Heart right ventricle (tissue), 16 donors: ENCODE measurements at places on chromosomes 5 and 9. TPM values are rescaled to one million over a fixed set of nuclear protein-coding genes. Genes with fewer than 3 reads are reported as not detected.
A peak's percentile ranks its signal among the peaks of the same experiment; 100 is the strongest.

DNA sequence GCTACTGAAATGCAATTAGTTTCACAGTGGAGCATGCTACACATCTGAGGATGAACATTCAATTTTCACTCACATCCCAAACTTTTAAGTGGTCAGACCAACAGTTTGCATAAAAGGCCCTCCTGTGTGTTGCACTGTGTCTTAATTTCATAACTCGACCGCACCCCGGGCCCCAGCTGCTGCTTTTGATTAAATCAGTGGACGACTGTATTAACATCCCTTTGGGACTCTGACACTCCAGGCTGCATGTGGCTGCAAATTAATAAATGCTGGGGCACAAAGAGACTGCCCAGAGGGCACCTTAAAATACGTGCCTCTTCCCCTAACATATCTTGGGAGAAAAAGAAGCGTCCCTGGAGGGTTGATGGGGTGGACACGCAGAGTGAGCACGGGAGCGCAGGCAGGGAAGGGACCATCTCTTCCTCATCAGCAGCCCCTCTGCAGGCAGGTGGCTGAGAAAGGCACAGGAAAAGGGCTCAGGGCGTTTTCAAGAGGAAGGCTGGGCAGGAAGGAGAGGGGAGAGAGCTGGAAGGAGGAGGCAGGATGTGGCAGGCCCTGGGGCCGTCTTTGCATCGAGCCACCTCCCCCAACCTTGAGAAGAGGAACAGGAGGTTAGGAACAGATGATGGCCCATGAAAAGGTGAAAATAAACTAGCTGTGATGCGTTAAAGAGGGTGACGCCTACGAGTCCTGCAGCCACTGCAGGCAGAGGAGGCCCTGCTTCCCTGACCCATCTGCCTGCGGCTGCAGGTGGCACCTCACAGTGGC lies 18.6 kb downstream of the MED10 start:
- DNase-seq, result no peak

DNA sequence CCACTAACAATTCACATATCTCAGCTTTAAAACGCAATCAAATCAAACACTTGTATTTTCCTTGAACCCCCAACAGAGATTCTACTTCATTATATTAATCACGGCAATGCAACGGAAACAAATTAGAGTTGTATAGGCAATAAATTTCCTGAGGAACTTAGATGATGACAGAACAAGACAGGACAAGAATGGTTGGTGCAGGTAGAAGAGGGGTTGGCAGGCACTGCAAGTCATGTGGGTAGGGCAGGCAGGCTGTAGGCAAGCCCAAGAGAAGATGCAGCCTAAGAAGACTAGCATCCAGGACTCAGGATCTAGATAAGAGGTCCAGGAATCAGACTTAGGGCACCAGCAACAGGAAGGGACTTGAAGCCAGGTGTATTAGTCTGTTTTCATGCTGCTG lies 16.6 kb upstream of the FEM1C start:
- DNase-seq, result no peak

GRCh38 chr5:665541-665955 lies 27.6 kb downstream of the TPPP start:
- DNase-seq, result no peak

- no peak for DNase-seq
Observed at GRCh38 chr9:95598236-95598635, 81.5 kb upstream of the PTCH1 start.

GRCh38 chr5:57094753-57095683 lies 78.8 kb upstream of the GPBP1 start:
- no peak for DNase-seq

GRCh38 chr9:118522093-118523028 lies 818.2 kb downstream of the TLR4 start:
- peak; percentile 49 for DNase-seq

ITGA1 gene
- 7.7 TPM for polyA plus RNA-seq

GPR151 gene
- polyA plus RNA-seq, result not detected

DNA sequence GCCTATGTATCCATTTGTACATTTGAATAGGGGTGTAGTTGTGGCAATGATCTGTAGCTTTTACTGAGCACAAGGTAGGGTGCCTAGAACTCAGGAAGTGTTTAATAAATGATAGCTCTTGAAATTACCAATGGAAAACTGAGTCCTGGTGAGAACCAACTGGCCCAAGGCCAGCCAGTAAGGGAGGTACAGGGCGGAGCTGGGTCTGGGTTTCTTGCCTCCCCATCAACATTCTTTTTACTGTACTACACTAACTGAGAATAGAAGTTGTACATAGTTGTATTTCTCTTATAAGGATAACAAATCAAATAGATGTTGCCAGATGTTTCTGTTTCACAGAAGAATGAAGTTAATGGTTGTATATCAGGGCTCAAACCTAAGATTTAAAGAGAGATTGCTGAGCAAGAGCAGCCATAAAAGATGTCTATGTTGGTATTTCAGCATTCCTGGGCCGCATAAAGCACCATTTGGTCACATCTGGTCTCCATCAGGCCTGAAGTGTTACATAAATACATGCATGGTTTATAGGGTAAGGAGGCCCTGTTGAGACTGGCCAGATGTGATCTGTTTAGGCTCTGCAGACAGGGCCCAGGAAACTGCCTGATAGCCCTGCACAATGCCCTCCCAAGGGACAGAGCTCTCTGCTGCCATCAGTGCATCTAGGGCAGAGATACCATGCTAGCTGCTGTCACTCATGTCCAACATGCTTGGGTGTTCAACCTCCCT lies 210.5 kb downstream of the NXNL2 start:
- DNase-seq, result no peak

GRCh38 chr5:73274121-73274520 lies 101.1 kb downstream of the TMEM174 start:
- DNase-seq, result no peak

TAS2R1 gene
- not detected for polyA plus RNA-seq

DNA sequence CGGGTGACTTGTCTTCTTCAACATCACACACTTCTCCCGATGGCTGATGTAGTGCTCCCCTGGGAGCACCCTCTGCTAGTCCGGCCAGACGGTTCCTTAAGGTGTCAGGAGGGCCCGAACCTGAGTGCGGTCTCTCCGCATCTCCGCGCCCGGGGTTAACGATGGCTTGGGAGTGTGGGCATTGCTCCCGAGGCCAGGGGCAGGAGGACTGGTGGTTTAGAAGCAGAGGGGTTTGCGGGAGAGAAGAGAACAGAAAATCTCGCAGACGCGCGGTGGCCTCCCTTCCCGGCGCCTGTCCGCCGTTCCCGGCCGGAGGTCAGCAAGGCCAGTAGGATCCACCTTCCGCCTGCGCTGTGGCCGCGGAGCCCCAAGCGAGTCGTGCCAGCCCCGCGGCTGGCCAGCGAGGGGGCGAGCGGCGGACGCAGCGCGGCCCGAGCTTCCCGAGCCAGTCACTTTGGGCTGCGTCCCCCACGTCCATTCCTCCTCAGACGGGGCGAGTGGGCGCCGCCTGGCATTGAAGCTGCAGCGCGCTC lies 700 bp downstream of the CDO1 start:
- no peak for DNase-seq

GRCh38 chr5:96432216-96433065 lies 607 bp downstream of the PCSK1 start:
- no peak for DNase-seq

GRCh38 chr9:16870596-16871335 lies at the start of gene BNC2:
BNC2 (minus strand) TSS chr9:16870670; CDS start chr9:16870648, 22 bp downstream.
- peak; percentile 24 for DNase-seq

DNA sequence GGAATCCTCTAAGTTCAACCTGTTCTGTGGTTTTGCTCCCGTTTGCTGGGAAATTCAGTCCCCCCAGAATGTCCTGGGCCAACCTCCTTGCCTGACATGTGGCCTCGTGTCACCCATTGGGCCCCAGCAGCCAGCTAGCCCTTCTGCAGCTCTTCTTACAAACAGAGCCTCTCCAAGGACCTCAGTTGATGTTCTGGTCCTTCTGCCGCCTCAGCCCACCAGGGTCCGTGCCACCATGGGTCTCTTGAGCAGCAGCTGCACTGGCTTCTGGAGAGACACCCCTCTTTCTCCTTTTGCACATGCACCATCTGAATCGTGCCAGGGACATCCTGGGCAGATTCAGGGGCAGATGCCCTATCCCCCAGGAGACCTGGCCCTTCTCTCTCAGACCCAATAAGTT lies 85.0 kb downstream of the LMX1B start:
- DNase-seq, result no peak

- DNase-seq, result no peak
Observed at GRCh38 chr9:4748612-4749011, 7.6 kb upstream of the AK3 start.

DNA sequence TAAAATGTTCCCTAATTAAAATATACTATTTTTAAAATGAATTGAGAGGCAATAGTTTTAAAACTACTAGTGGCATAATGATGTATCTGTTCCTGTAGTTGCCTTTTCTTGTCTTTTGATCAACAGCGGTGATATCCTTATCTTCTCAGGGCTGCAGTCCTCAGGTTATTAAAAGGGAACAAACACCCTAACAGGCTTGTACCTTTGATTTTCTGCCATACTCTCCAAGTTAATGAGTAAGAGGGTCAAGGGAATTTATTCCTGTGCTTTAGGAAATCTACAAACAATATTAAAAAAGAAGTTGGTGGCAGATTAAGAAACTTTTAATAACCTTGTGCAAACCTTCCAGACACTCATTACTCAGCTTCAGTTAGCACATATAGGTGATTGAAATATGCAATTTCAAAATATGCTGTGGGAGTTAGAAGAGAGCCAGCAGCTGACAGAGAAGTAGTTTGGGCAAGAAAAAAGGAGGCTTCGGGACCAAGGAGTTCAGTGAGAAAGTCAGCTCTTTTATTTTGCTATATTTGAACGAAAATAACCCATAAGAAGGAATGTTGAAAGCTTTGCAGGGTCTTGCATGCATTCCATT lies 81.0 kb upstream of the TLE4 start:
- no peak for DNase-seq

CER1 gene
- polyA plus RNA-seq, result not detected

SCGB3A1 gene
- 0.38 TPM for polyA plus RNA-seq

PTTG1 gene
- polyA plus RNA-seq, result 2.6 TPM

KLHL3 gene
- 12.4 TPM for polyA plus RNA-seq

DNA sequence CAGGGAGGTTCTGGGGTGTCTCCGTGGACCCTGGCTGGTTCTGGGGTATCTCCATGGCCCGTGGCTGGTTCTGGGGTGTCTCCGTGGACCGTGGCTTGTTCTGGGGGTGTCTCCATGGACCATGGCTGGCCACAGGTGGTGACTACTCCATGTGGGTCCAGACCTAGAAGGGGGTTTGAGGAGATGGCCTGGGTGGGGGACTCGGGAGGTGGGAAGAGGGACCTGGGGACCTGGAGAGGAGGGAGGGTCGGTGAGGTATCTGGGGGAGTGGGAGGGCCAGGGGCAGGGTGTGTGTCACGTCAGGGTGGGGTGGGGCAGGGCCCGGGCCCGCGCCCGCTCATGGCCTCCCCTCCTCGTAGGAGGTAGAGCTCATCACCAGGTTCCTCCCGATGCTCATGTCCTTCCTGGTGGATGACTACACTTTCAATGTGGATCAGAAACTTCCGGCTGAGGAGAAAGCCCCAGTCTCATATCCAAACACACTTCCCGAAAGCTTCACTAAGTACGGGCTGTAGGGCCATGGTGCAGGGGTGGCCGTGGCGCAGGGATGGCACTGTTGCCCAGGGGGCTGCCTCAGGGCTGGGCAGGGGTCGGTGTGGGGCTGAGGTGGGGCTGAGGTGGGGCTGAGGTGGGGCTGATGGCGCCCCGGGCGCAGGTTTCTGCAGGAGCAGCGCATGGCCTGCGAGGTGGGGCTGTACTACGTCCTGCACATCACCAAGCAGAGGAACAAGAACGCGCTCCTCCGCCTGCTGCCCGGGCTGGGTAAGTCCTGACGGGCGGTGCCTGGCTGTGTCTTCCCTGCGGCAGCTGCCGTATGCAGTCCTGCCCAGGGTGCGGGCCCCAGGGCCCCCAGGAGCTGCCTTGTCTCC lies 10.7 kb upstream of the TOR4A start:
- DNase-seq, result no peak

GRCh38 chr5:64199425-64199824 lies 33.8 kb downstream of the RNF180 start:
- DNase-seq, result no peak

DNA sequence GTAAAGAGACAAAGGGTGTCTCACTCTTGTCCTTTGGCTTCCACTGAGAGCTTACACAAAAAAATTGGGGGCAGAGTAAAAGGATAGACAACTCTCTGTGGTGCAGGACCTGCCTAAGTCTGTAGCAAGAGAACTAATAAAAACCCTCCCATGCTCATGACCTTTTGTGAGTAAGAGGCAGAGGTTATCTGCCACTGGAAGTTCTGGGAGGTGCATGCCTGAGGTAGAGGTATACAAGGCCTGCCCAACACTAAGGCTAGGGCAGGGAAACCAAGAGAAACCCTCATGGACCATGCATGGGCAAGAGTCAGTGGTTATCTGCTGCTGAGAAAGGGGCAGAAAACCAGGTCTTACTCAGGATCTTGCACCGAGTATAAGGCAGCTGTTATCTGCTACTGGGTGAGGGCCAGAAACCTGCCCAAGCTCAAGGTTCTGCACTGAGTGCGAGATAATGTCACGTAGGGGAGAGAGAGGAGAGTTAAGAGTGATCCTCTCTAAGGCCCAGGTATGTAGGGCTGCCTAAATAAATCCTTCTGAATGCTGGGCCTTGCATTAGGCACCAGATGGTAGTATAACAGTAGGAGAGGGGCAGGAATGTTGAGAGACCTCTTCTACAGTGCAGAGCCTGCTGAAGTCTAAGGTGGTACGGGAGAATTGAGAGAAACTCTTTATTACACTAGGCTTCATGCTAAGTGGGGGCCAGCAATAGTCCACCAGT lies 143.4 kb downstream of the MACROH2A1 start:
- no peak for DNase-seq

SPINK7 gene
- polyA plus RNA-seq, result not detected

DNA sequence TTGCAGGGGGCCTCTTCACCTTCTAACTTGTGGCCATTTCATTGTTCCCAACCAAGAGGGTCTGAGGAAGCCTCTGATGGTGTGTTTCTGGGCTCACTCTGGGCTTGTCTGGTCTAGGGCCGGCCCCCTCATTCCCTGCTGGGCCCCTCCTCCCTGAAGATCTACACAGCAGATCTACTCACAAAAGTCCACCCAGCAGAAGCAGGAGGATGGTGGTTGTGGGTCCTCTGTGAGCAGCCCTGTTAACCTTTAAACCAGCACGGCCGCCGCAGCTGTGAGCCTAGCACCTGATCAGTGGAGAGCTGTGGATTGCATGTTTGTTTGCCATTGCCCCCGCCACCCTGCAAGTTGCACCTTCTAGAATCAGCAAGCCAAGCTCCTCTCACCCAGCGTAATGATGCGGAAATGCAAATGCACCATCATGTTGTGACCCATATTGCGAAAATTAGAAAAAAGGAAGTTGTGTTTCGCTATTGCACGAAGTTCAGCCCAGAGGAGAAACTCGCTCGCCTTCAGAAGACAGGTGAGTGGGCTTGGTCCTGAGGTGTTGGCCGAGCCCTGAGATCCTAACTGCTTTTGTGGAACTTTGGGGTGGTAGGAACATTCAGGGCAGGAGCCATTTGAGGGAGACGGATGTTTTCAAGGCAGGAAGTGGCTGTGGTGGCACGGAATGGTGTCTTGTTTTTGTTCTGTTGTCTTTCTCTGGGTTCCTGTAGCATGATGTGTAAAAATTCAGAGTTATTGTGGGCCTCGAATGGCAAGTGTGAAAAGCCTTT lies 16.7 kb downstream of the FGD3 start:
- DNase-seq, result no peak

- no peak for DNase-seq
Observed at GRCh38 chr9:126528111-126528510, 85.6 kb upstream of the LMX1B start.
